ENCODE measurements at places on chromosomes 2 and 18.

DNA sequence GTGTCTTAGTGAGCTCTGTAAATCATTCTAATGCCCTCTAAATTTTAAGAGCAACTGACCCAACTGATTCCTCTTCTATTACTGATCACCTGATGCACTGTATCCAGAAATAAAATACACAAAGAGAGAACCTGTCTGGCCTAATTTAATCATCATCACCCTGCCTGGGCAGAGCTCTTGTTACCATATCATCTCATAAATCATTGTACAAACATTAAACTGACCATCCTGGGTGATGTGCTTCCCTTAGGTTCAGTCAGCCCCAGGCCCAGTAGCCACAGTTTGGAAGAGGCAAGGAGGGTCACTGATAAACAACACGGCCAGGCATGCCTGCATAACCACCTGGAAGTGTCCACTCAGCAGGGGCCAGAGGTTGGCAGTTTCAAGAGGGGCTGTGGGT lies 22.7 kb upstream of the ACMSD start:
- DNase-seq, result no peak

DNA sequence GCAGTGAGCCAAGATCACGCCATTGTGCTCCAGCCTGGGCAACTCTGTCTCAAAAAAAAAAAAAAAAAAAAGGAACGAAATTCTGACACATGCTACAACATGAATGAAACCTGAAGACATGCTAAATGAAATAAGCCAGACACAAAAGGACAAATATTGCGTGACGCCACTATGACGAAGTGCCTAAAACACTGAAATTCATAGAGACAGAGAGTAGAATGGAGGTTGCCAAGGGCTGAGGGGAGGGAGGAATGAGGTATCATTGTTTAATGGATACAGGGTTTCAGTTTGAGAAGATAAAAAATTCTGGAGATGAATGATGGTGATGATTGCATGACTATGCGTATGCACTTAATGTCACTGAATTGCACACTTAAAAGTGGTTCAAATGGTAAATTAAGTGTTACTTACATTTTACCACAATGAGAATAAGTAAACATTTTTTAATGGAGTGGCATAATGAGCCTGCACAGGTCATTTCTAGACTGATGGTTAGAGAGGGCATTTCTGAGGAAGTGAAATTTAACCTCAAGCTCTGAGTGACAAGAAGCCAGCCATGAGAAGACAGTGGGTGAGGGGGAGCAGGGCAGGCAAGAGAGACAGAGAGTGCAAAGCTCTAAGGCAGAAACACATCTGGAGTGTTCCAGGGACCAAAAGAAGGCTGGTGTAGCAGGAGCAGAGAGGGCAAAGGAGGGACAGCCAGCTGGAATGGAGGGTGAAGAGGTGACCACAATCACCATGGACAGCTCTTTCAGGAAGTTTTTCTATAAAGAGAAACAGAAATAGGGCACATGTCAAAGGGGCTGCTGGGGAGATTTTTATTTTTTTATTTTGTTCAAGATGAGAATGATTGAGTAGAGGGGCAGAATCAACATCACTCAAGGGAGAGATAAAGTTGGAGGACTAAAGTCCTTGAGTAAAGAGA lies 20.6 kb upstream of the EXOC6B start:
- no peak for DNase-seq

- no peak for DNase-seq
Measured at GRCh38 chr2:74264281-74264680, 65.9 kb downstream of the MTHFD2 start.

GRCh38 chr2:185318271-185318724 lies 420.3 kb upstream of the FSIP2 start:
- DNase-seq, result no peak

GRCh38 chr2:197538412-197538811 lies 22.5 kb downstream of the MOB4 start:
- no peak for DNase-seq

- no peak for DNase-seq
Measured at GRCh38 chr2:82246220-82246775, 1941.7 kb upstream of the LRRTM1 start.

DNA sequence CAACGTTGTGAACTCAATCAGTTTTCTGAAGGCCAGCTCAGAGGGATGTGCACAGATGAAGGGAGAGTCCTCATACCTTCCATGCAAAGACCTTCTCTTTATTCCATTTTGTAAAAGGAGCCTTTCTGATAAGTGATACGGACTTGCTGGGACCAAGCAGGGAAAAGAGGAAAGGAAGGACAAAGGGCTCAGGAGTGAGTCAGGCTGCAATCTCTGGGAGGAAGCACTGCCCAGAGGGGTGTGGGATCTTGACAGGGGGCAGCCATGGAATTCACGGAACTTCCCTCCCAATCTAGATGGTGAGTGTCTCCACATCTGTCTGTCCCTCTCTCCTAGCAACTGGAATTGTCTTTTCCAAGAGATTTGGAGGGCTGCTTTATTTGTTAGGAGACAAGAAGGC lies 281.4 kb upstream of the CELF4 start:
- no peak for DNase-seq

GRCh38 chr2:221286406-221286805 lies 285.7 kb downstream of the EPHA4 start:
- no peak for DNase-seq

DNA sequence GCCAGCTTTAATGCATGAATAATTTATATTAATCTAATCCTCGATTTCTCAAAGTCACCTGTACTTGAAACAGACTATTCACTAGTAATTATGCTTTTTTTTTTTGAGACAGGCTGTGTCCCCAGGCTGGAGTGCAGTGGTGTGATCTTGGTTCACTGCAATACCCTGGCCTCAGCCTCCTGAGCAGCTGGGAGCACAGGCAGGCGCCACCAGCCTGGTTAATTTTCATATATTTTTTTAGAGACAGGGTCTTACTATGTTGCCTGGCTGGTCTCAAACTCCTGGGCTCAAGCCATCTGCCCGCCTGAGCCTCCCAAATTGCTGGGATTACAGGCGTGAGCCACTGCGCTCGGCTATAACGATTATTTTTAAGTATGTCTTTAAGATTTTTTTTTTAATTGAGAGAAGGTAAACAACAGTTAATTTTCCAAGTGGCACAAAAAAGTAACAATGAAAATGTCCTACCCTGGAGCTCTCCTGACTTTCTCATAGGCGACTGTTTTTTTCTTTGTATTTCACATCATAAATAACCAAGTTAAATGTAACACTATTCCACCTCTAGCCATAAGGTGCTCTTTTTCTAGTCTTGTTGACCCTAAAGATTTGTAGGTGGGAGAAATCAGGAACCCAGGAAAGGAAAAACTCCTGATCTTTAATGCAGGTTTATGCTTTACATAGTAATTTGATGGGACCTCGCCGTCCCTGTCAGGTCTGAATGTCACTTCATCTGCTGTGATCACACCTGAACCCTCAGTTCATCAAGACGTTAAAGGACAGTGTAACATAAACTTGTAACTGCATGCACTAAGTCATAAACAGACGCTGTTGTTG lies 1.3 kb upstream of the ANKRD12 start:
- no peak for DNase-seq

Measured in cortex of kidney (tissue), 1 donor.